ENCODE measurements at places on chromosomes 12 and 14. TPM values are rescaled to one million over a fixed set of nuclear protein-coding genes. Genes with fewer than 3 reads are reported as not detected.

DNA sequence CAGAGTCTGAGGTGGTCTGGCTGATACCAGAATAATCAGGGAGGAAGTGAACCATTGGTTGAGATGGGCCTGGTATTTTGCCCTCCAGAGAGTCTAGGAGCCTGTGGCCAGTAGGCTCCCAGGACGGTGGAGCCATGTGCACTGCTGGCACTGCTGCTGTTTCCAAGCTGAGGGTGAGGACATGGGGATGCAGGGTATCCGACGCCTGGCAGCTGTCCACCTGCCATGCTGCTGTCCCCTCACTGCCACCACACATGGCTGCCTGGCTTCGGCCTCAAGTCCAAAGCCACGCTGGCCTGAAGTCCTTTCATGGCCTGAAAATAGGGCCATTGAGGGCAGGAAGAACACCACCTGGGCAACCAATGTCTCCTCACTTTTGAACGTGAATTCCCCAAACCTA is 8.6 kb downstream of the CACNA1C start:
- no peak for DNase-seq

- peak; percentile 45 for DNase-seq
Observed at GRCh38 chr14:53306267-53306721, 153.2 kb upstream of the DDHD1 start.

GRCh38 chr12:80794551-80794950 is 77.8 kb downstream of the MYF5 start:
- DNase-seq = no peak

- DNase-seq = no peak
Observed at GRCh38 chr12:31887109-31887811, 72.0 kb upstream of the RESF1 start.

GRCh38 chr12:28782812-28783211 is 366.3 kb upstream of the FAR2 start:
- no peak for DNase-seq

DNA sequence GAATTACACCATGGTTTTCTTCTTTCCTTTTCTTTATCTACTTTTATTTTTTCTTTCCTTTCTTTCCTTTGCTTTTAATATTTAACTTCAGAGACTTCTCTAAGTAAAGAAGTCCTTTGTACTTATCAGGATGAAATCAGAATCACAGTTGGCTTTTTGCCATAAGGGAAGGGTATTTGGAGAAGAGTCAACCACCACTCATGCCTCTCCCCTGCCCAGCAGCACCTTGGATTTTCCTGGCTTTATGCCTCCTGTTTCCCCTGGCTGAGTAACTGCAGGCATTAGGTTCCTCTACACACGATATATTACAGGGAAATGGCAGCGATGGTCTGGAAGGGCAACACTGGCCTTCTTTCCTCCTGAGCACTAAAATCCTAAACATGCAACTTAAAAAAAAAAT is 266.4 kb upstream of the CAND1 start:
- DNase-seq = no peak

DNA sequence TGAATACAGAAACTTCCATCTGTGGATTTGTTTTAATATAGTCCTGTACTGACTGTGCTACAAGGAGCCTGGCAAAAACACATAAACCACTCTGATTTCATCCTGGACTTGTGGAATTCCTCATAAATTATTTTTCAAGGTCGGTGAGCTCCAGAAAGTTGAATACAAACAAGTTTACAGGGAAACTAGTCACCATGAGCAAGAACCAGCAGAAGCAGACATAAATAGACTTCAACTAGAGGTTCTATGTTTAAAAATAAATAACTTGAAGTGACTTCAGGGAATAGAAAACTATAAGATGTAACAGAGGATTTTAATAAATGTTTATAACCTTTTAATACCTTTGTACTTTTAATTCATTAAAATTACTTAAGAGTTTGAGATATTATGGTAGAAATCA is 63.5 kb downstream of the EFCAB11 start:
- no peak for DNase-seq

GRCh38 chr12:92561543-92561899 is 141.3 kb upstream of the PLEKHG7 start:
- no peak for DNase-seq

- no peak for DNase-seq
Observed at GRCh38 chr14:52735921-52736489, 6.0 kb downstream of the STYX start.

GRCh38 chr14:104494483-104494882 is 85.1 kb upstream of the C14orf180 start:
- DNase-seq = no peak

DNA sequence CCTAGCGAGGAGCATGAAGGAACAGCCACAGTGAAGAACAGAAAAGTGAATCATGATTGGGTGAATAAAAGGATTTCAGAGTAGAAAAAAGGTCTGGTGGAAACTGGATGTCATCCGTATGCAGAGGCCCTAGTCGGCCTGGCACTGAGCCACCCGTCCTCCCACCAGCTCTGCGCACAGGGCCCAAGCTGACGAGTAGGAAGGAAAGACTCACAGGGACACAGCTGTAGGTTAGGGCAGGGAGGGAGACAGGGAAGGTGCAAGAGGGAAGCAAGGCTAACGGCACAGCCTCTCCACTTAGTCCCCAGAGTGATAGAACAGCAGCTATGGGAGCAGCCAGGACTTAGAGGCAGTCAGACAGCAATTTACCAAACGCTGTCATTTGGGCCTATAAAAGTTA is 112.6 kb downstream of the KCNK10 start:
- DNase-seq = no peak

GRCh38 chr12:122927756-122928403 is 32.0 kb upstream of the VPS37B start:
- no peak for DNase-seq

DNA sequence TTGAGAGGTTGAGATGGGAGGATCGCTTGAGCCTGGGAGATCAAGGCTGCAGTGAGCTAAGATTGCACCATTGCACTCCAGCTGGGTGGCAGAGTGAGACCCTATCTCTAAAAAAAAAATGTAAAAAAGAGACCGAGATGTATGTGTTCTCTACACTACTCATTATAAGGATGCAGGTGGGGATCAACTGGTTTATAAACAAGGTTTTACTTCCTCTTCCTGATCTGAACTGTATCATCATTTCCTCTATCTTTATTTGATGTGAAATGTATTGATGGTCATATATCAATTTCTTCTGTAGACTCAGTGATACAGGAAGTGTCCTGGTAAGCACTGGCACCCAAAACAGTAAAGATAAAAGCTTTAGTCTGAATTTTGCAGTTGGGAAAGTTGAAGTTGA is 20.1 kb upstream of the USP44 start:
- no peak for DNase-seq

DNA sequence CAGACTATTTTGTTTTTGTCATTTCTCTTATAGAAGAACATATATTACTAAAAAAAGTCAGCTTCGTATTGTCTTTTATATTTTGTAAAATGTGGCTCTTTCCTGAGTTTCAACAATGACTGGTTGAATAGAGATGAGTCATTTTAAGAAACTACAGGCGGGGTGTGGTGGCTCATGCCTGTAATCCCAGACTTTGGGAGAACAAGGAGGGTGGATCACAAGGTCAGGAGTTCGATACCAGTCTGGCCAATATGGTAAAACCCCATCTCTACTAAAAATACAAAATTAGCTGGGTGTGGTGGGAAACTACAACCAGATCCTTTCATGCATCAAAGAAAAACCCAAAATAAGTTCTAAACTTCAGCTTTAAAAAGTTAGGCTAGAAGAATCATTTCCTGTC is 28.8 kb downstream of the HECTD4 start:
- DNase-seq = no peak

- no peak for DNase-seq
Observed at GRCh38 chr12:69999561-69999960, 174.5 kb downstream of the MYRFL start.

GRCh38 chr14:74832849-74833248 is 43.1 kb downstream of the PROX2 start:
- no peak for DNase-seq

DNA sequence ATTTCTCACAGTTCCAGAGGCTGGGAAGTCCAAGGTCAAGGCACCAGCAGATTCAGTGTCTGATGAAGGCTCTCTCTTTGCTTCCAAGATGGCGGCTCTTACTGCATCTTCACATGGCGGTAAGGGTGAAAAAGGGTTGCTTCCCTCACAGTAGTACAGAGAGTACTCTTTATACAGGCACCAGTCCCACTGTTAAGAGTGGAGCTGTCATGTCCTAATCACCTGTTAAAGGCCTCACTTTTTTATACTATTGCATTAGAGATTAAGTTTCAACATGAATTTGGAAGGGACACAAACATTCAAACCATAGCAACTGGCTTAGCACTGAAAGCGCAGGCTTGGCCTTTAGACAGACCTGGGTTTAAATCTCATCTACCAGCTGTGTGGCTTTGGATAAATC is 50.0 kb upstream of the TCL1A start:
- no peak for DNase-seq

GRCh38 chr12:45464699-45465098 is 248.8 kb downstream of the ANO6 start:
- DNase-seq = no peak

- no peak for DNase-seq
Observed at GRCh38 chr12:51714666-51715065, 123.6 kb downstream of the SCN8A start.

GRCh38 chr12:132719141-132719953 is 8.7 kb downstream of the PGAM5 start:
- DNase-seq = no peak

DNA sequence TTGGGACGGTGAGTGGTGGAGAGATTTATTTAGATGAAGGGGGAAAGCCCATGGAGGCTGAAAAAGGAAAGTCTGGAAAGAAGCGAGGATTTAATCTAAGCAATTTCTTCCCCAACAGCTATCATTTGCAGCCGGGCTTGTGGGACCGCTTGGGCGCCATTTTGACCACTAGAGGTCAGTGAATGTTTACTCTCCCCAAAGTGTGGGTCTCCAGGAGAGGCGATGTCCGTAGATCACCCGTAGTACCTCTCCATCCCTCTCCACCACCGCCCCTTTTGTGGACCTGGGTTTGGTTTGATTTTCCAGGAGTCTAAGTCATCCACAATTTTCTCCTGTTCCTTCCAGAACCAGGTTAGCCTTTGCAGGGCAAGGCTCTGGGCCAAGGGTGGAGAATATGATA is 91.2 kb upstream of the PARP11 start:
- DNase-seq = peak; percentile 50

DNA sequence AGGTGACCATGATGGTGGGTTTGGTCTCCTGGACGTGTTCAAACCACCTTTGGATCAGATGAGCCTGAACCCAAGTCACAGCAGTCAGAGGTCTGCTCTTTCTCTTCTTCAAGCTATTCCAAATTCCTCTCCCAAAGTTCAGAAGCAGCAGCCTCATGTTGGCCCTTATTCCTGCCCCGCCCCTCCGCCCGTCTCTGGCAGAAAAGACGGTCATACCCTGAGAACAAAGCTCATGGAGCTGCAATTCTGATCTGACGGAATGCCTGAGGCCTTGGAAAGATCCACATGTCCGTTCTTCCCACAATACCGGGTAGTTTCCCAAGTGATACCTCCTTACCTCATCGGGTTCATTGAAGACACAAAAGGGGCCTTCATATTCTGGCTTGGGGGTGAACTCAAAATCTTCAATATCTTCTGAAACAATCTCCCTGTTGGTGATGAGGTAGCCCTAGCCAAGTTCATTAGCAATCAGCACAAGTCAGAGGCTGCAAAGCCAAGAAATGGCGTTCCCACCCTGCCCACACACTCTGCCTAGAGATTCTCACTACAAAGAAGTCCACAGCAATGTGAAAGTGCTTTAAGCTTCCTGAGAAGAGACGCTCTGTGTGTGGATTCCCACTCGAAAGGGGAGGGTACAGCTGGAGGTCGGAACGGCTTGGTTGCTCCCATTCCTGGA is 11.2 kb downstream of the POLE start:
- DNase-seq = no peak

- no peak for DNase-seq
Observed at GRCh38 chr12:79635676-79636075, 55.1 kb downstream of the PAWR start.

DNA sequence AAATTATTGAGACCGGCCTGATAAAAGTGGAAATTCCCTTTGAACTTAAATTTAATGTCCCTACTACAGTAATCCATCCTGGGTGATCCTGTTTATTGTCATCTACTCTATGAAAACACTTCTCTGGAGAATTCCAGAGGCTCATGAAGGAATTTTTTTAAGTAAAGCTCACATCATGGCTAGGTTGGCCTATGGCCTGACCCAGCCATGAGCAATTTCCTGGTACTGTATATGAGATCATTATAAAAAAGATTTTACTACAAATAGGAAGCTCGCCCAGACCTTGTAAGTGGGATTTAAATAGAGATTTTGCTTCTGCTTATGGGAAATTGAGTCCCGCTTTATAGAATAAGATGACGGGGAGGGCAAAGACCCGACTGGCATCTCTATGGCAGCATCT is 215.5 kb downstream of the DPF3 start:
- DNase-seq = no peak

DNA sequence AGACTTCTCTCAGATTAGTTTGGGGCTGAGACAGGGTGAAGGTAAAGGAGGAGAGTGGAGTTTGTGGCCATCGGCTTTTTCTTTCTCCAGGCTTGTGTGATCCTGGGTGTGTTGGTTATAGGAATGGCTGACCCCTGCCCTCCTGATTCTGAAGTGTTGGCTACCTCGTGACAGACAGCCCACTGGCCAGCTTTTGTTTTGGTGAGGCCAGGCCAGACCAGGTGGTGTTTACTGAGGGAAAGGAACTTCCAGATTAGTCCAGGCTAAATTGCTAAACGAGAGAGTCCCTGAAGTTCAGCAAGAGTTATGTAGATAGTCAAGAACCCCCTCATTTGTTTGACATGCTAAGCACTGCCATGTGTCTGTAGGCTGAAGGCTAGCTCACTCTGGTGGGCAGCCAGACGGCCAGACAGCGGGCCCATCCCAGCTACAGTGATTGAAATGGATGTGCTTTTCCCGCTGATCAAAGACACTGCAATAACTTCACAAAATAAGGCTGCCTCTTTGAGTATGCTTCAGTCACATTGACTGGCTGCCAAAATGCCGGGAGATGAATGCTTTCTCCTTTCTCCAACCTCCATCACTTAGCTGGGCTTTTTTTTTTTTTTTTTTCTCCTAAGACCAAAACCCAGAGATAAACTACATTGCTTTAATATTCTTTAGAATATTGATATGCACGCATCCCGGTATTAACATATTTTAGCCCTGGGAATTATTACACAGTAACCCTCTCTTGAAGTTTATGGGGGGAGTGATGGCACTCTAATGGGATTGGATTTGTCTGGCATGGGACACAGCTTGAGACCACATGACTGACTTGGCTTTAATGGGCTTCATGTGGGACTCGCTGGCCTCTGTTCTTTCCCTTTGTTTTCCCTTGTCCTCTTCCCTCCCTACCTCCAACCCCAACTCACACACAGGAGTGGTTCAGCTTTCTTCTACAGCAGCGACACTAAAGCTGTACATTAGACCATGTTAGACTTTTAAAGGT is 76.9 kb downstream of the SMOC1 start:
- no peak for DNase-seq

HHIPL1 gene
- 0.05 TPM for total RNA-seq

NRIP2 gene
- total RNA-seq = not detected

FAM90A1 gene
- total RNA-seq = 0.27 TPM

C12orf50 gene
- not detected for total RNA-seq

SMOC1 gene
- not detected for total RNA-seq

GLIPR1L1 gene
- not detected for total RNA-seq

FAM186B gene
- total RNA-seq = not detected

MAGOHB gene
- 80.4 TPM for total RNA-seq

CAPZA3 gene
- not detected for total RNA-seq

INHBE gene
- 2.3 TPM for total RNA-seq

LGMN gene
- total RNA-seq = 2.1 TPM

KCNC2 gene
- total RNA-seq = not detected

All from activated CD8-positive, alpha-beta T cell treated with anti-CD3 and anti-CD28 coated beads for 36 hours (primary cell).